Dermis microvascular lymphatic vessel endothelial cell (primary cell): ENCODE measurements at places on chromosomes 11 and 22.
A peak's percentile ranks its signal among the peaks of the same experiment; 100 is the strongest.

DNA sequence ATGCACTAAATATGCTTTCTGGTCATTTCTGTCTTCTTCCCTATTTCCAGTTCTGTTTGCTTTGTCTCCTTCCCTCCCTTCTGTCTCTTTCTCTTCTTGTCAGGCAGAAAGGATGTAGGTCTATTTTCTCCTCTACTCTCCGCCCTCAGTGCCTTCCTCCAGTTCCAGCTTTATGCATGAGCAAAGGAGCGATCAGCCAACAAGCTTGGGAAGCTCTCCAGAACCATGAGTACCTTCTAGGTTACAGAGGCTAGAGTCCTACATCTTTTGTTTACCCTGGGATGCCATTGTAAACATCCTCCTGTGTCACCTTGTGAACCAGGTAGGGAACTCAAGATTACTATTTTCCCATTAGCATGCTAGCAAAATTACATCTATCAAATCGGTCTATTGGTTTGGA is 7.9 kb upstream of the SPON1 start:
- DNase-seq = no peak

DNA sequence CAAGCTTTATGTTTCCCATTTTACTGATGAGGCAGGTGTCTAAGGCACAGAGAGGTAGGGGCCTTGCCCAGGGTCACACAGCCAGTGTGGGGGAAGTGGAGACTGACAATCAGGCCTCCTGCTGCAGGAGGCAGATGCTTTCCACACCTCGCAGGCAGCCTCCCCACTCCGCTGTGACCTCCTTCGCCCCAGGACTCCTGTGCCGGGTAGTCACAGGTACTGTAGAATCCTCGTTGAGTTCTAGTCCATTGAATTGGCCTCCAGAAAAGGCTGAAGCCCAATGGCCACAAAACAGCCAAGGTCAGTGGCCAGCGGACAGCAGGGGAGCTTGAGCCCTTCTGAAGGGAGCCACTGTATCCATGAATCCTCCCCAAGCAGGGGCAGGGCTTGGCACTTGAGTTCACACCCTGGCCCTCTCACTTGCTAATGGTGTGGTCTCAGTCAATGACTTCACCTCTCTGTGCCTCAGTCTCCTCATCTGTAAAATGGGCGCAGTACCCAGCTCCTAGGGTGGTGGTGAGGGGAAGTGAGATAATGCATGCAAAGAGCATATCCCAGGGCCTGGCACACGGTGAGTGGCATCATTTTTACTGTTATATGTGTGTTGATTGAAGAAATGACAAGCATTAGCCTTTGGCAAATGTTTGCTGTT is 1.1 kb upstream of the FXYD2 start:
- no peak for DNase-seq

GRCh38 chr11:119196833-119197483 is 9.2 kb upstream of the CBL start:
- DNase-seq = peak; percentile 85

- no peak for DNase-seq
These were observed 17.9 kb downstream of the NADSYN1 start for GRCh38 chr11:71470946-71471345.
